Stimulated activated CD4-positive, alpha-beta T cell treated with anti-CD3 and anti-CD28 coated beads, Interleukin-1b, Interleukin-23, amount 100 ng/mL, for 24 hours (primary cell): ENCODE measurements at places on chromosomes 1 and 21.

DNA sequence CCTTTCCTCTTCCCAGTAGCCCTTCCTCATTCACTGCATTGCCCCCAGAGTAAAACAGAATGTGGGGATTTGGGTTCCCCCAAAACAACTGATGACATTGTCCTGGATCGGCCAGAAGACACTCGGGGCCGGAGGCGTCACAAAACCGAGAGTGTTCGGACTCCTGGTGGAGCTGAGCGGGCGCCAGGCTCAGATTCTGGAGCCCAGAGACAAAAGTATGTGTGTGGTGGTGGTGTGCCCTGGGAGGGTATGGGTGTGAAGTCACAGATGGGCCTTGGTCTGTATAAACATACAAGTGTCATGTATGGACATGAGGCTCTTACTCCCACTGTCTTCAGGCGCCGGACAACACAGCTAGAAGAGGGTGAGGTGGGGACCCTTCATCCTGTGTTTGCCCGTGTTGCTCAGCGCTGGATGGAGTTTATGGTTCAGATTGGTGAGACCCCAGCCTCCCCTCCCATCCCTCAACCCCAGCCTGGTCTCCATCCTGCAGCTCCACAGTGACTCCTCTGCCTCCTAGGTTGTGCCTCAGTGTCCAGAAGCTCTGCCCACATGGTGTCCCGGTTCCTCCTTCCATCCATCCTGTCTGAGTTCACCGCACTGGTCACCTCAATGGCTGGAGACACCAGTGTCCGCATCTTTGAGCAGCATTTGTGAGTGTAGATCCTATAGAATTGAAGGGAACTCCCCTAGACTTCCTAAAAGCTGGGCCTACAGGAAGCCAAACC lies 12.4 kb downstream of the HYI start:
- DNase-seq: no peak

- DNase-seq: peak; percentile 71
These were observed 29.7 kb downstream of the HEYL start for GRCh38 chr1:39609618-39610331.

- DNase-seq: no peak
These were observed 364.6 kb downstream of the DISC1 start for GRCh38 chr1:231991231-231991630.

DNA sequence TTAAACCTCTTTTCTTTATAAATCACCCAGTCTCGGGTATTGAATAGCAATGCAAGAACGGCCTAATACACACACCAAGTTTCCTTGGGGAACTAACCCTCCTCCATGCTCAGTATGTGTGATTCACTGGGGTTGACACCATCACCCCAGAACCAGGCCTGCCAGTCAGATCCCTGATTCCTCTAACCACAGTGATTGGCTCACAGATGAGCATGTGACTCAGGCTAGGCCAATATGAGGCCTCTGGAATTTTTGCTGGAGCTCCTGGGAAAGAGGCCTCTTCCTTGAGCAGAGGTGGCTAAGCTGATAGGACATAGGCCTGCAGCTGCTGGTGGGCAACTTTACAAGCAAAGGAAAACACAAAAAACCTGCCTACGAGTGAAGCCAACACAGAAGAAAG lies 74.7 kb upstream of the ZBTB40 start:
- DNase-seq: no peak

- DNase-seq: no peak
These were observed 14.4 kb downstream of the SLC5A9 start for GRCh38 chr1:48236716-48237470.

DNA sequence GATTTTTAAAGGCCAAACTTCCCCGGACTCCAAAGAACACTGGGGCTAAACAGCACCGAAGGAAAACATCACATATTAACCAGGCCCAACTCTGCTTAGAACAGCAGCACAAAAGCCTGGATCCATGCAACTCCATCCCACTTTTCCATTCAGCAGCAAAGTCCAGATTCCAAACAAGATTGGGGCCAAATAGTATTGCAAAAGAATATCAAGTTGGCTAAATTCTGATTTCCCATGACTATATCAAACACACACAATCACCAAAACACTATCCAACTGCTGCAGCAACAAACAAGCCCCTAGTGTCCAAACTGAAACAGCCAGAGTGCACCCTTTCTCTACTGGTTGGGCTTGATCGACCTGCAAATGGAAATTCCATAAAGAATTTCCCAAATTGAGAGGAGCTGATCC lies 19.4 kb upstream of the TMEM125 start:
- DNase-seq: no peak

DNA sequence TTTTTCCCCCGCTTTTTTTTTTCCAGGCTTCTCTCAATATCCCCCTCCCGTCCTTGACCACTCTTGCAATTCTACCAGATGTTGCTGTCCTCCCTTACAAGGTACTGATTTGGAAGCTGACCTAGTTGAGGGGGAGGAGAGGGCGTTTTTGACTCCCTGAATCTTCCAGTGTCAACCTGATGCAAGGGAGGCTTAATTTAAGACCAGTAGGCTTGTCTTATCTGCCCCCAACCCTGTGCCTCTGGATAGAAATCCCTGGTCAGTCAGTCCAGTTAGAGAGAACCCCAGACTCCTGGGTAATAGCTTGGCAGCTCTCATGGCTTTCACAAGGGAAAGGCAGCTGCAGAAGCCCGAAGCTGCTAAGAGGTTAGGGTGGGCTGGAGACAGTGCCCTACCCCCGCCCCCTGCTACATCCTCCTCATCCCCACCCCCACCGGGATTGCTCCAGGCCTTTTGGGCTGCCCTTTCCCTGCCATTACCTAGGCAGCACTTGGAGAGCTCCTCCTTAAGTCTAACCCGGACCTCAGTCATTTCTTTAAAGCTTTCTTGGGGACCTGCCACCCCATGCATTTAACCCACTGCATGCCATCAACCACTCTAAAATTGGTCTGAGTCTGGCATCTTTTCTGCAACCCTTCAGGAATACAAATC lies 3.6 kb downstream of the ACKR1 start:
- no peak for DNase-seq

- DNase-seq: no peak
These were observed 29.1 kb upstream of the KLF17 start for GRCh38 chr1:44089371-44090048.

GRCh38 chr1:74716822-74717221 lies 16.0 kb downstream of the CRYZ start:
- DNase-seq: no peak

- DNase-seq: no peak
These were observed 112.0 kb downstream of the PGBD5 start for GRCh38 chr1:230314142-230314470.

- no peak for DNase-seq
These were observed 6.1 kb downstream of the SMG5 start for GRCh38 chr1:156276532-156276931.

- peak; percentile 0 for DNase-seq
These were observed 52.7 kb downstream of the PKN2 start for GRCh38 chr1:88736633-88737248.

GRCh38 chr21:32248571-32249461 lies 30.0 kb downstream of the MIS18A start:
- no peak for DNase-seq

- DNase-seq: no peak
These were observed 15.4 kb downstream of the NGF start for GRCh38 chr1:115322631-115323030.

GRCh38 chr21:26652854-26653253 lies 79.8 kb upstream of the CYYR1 start:
- no peak for DNase-seq

DNA sequence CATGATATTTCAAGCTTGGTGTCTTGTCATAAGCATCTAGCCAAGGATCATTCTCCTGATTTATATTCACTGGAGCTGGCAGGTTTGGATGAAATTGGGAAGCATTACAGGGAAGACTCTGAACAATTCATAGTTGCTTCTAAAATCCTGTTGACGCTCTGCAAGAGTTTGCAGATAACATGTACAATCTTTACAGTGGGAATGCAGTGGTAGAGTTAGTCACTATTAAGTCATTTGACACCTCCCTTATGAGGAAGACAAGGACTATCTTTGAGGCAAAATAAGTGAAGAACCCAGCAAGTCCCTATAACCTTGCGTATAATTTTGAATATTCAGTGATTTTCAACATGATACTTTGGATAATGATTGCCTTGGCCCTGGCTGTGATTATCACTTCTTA lies 45.3 kb upstream of the CRB1 start:
- no peak for DNase-seq

- no peak for DNase-seq
These were observed 143.2 kb upstream of the DMRTA2 start for GRCh38 chr1:50566405-50566804.
